ENCODE measurements at places on chromosomes 11 and 22.

DNA sequence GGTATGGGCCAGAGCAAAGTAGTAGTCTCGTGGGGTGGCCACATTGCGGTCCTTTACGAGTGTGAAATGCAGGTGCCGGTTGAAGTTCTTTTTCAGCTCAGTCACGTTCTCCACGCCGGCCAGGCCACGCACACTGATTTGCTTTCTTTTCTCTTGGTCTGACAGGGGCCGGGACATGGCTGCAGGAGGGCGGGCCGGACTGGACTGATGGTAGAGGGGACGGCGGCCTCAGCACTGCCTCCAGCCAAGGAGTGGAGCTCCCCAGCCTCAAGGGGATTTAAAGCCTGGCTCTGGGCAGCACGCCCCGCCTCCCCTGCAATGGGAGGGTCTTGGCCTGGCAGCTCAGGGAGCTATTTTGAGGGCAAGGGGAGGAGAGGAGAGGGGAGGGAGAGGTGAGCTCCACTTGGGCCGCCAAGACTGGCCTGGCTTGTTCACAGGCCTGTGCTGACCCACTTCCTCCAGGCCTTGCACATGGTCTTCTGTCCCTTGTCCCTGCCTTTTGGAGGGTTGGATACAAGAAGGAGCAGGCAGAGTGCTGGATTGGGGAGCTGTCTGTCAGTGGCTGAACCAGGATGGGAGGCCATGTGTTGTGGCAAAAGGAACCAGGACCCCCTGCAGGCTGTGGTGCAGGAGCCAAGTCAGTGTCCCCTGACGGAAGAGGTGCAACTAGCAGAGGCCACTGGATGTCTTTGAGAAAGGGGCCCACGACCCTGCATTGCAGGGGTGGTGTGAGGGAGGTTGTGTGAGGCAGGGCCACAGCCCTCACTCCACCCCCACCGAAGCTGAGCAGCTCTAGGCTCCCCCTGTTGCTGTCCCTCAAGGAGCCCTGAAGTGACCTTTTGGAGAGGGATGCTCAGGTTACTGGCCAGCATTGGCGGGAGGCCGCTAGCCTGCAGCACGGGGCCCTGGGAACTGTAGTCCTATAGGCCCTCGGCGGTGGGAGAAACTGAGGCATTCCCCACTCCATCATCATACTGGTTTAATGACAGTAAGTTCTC, at the start of gene PYGM:
Gene PYGM (minus strand): TSS at position 253 of the 998 bp plus-strand sequence. CDS start 76 bp downstream, at position 177.
- no peak for DNase-seq

DNA sequence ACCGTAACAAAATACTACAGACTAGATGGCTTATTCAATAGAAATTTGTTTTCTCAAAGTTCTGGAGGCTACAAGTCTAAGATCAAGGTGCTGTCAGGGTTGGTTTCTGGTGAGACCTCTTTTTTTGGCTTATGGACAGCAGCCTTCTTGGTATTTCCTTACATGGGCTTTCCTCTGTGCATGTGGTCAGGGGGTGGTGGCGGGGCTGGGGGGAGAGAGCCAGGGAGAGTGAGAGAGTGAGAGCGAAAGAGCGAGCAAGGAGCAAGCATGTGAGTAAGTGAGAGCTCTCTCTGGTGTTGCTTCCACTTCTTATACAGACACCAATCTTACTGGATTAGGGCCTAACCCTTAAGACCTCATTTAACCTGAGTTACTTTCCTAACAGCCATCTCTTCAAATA, 181.5 kb downstream of the TMEM135 start:
- no peak for DNase-seq

GRCh38 chr11:61353131-61354067, 8.3 kb downstream of the CYB561A3 start:
- no peak for DNase-seq

GRCh38 chr22:28670161-28670560, 9.5 kb downstream of the TTC28 start:
- DNase-seq, result no peak

- DNase-seq, result no peak
Measured at GRCh38 chr22:20576445-20576816, 69.0 kb downstream of the MED15 start.

DNA sequence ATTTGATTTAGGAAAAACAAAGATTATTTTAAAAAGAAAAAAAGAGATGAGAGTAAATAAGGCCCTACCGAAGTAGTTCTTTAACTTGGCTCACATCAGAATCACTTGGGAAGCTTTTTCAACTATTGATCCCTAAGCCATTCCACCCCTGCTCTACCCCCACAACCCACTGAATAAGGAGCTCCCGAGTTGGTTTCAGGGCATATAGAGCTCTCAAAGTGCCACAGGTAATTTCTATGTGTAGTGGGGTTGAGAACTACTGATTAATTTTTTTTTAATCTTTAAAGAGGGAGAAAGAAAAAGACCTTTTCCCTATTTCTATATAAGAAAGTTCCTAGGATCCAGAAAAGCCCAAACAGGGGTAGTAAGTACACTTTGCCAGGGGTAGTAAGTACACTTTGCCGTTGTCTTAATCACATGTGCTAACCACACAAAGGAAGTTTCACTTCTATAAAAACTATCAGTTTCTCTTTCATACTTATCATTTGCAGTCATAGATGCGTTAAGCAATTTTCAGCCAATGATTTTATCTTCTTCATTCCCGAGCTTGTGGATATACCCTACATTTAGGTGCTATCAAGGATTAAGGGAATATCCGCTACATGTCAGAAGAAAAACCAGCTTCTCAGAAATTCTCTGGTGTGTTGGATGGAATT, 108.4 kb upstream of the ZC3H12C start:
- no peak for DNase-seq

DNA sequence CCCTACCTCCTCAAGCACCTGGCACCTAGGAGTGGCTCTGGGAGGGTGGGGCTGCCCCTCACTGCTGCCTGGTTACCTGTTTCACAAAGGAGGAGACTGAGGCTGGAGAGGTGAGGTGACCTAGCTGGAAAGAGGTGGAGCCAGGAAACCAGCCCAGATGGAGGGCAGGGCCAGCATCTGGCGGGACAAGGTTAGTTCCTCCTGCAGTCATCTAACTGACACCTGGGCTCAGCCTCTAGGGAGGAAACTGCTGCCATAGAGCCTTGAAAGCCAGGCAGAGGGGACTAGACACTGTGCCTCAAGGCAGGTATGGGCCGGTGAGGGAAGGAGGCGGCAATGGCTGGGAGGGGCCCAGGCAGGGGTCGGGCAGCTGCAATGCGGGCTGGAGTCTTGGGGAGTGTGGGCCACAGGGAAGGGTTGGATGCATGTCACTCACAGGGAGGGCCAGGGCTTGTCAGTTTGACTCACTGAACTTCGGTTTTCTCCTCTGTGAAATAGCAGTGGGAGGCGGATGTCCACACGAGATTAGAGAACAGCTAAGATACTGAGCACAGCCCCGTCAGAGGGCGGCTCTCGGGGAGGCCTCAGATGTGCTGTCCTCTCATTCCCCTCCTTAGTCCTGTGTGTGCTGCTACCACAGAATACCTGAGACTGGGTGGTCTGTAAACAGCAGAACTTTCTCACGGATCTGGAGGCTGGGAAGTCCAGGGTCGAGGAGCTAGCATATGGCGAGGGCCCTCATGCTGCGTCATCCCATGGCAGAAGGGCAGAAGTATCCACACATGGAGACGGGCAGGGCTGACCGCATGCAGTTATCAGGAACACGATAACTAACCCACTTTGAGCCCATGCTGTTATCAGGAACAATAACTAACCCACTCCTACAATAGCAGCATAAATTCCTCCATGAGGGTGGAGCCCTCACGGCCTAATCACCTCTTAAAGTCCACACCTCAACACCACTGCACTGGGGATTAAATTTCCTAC, 16.1 kb downstream of the MGAT3 start:
- DNase-seq, result no peak

DNA sequence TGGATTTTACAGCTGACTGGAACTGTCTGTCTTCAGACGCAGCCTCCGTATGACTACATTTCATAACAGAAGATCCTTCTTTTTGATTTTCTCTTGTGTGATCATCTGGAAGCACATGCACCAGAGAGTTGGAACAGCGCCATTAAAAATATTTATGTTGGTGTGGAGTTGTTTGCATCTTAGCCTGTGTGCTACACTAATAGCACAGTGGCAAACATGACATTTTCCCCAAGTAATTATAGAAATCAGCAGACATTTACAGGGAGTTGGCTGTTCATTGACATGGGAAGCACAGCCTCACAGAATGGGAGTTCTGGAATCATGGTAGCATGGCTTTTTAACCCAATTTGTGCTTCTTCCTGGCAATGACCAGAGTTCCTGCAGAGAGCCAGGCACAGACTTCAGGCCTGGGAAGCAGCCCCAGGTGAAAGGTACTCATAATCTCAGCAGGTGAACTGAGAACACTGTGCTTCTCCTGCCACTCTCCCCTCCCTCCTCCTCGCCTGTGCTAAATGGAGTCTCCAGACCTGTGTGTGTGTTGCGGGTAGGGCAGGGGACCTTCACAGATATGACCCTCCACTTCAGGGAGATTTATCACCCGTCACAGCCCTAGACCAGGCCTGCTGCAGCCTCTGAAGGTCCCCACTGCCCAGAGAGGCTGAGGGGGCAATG, 82.8 kb upstream of the PLET1 start:
- no peak for DNase-seq

DNA sequence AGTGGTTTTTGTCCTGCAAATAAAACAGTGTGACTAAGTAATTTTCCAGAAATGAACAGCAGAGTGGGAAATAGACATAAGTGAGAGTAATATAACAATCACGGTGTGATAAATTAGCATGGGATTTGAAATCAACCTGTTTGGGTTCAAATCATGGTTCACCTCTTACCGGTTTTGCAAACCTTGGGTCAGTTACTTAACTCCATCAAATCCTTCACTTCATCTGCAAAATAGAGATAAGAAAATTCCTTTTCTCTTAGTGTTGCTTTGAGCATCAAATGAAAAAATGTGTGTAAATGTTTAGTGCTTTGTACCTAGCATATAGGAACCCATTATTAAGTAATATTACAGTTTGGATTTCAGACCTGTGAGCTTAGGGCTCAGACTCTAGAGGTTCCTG, 152.2 kb downstream of the TEAD1 start:
- DNase-seq, result no peak

DNA sequence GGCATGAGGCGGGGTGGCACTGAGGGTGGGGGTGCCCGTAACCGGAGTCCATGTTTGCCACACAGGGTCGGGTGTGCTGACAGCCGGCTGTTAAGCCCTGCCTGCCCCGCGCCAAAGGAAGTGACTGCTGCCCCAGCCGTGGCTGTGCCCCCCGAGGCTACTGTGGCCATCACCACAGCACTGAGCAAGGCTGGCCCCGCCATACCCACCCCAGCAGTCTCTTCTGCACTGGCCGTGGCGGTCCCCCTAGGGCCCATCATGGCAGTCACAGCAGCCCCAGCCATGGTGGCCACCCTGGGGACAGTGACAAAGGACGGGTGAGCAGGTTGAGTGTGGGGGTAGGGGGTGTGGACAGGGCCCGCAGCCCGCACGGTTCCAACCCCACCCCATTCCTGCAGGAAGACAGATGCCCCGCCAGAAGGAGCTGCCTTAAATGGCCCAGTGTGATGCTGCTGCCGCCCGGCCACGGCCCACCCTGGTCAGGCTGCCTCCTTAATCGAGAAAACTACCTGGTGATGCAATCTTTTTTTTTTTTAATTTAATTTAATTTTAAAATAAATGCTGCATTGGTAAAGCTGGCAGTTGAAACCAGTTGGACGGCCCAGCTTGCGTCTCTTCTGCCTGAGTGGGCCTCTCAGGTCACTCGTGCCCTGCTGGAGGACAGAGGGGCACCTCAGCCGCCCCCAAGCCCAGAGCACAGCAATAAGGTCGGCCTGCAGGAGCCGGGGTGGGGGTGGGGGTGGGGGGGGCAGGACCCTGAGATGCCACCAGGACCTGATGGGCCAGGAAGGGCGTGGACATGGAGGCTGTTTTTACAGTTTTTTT, 30.8 kb downstream of the SBF1 start:
- no peak for DNase-seq
